ENCODE measurements at places on chromosomes 5 and 9.

DNA sequence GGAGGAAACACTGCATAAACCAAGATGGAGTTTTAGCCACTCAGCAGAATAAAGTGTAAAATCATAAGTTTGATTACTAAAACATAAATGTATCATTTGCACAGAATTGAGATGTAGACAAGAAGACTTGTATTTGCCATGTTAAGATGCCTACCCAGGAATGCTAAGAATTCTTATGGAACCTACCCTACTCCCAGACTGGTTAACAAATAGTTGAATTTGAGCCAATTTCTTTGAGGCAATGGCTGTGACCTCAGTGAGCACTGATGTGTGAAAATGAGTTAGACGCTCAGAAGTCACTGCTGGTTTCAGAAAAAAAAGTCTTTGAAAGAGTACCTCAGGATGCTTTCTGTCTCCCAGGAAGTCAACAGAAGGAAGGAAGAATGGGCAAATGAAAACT, 95.6 kb downstream of the ESM1 start:
- no peak for ATAC-seq

DNA sequence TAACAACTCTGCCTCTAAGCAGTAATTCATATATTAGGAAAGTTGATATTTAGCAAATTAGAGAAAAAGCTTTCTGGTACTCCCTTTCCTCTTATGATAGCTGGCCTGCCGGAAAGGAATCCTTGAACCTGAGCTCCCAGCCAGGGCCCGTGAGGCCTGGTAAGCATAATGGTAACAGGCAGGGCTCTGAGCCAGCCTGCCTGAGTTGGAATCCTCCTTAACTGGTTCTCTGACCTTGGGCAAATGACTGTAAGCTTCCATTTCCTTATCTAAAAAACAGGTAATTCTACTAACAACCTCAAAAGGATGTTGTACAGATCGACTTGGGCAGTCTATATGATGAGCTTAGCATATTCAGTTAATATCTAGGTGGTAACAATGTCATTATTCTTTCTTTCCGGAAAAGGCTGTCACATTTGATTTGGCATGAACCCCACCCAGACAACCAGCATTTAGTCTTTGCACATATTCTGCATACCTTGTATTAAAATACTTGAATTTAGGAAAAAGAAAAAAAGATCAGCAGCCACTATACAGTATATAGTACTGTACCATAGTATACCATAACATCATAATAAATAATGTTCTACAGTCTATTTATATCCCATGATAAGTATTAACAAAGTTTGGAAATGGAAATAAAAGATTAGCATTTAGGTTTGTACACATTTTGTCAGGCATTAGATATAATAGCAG, 55.7 kb upstream of the MAP3K1 start:
- ATAC-seq, result no peak

DNA sequence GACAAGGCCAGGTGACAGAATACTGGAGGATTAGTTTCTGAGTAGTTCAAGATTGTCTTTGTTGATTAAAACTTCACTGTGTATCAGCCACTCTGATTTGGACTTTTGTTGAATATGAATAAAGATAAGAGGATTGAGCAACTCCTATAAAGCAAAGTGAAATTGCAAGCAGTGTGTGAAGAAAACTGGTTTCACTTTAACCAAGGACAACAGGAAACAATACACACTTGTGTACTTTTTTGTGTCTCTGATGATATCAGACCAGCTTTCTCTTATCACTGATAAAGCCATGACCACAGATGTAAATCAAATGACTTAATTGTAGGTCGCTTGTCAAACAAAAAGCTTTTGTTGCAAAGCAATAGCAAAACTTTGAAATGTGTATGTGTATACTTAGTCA, 268.6 kb downstream of the FER start:
- no peak for ATAC-seq

GRCh38 chr5:11104651-11105112, 343.6 kb upstream of the DAP start:
- no peak for ATAC-seq

- ATAC-seq, result no peak
Observed at GRCh38 chr9:37370968-37371563, 51.4 kb upstream of the GRHPR start.

DNA sequence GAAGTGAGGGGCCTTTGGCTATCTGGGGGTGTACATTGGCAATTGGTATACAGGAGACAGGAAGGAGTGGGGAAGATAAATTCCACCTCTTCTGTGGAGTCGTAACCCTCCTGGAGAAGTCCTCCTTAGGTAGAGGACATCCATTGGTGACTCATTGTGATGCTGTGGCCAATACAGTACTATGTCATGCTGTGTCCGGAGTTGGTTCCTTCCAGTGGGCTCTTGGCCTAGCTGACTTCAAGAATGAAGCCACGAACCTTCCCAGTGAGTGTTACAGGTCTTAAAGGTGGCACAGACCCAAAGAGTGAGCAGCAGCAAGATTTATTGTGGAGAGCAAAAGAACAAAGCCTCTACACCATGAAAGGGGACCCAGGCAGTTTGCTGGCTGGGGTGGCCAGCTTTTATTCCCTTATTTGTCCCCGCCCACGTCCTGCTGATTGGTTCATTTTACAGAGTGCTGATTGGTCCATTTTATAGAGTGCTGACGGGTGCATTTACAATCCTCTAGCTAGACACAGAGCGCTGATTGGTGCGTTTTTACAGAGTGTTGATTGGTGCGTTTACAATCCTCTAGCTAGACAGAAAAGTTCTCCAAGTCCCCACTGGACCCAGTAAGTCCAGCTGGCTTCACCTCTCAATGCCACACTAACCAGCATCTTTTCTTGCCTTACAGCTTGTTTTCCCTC, 37.3 kb upstream of the FBP1 start:
- ATAC-seq, result no peak

DNA sequence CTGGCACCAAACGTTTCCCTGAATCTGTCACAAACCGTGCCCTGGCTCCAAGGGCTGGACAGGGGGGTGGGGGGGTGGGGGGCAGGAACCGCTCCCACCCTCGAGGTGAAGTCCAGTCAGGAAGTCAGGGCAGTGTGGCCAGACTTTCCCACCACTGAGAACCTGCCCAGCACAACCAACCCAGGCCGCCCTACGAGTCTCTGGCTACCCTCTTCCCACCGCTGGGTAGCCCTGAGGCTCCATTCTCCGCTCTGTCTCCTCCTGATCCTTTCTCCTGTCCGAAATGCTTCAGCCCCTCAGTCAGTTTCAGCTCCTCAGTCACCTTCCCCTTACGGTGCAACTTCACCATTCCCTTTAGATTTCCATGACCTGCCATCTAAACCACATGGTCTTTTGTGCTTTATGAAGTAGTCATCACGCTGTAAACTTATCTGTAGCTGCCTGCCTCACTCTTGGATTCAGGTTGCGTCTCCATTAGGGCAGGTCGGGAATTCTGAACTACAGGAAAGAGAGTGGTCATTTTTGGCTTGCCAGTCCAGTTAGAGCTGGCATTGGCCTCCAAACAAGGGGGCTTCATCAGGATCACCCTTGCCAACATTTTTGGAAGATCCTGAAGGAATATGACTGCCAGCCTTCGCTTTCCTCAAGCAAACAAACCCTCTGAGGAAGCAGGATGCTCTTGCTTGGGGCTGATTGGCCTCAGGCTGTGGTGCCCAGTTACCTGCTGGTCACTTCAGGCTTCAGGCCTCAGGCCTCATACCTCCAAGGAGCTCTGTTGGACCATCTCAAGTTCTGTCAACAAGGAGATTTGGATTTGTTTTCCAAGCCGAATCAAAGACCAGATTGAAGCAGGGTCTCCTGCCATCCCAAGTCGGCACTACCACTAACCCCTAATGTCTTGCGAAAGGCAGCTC, 794 bp upstream of the DCAF12 start:
- ATAC-seq, result no peak

GRCh38 chr5:180160789-180161188, 48.2 kb downstream of the RASGEF1C start:
- no peak for ATAC-seq

DNA sequence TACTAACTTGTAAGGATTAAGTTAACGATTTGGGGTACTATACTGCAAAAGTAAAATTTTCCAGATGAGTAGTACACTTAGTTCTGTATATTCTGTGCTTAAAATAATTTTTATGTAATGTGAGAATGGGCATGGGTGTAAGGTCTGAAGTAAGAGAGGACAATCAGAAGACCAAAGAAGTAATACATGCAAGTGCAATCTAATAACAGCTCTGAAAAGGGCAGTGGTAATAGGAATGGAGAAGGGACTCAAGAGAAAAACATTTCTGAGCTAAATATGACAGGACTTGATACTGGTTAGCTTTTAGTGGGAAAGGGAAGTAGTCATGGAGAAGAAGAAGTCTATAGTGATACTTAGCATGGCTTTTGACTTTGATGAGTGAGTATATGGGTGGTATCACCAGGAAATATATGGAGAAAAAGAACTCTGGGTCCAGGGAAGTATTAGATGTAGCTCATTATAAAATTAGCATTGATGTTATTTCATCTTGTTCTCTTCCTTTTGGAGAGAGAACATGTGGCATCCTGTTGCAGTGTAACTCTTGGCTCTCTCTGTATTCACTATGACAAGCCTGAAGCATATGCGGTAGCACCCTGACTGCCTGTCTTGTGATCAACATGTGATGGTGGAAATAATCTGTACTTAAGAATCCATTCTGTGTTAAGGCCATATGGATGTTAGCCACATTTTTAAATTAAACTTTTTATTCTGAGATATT, 60.5 kb downstream of the ERCC6L2 start:
- no peak for ATAC-seq

- no peak for ATAC-seq
Observed at GRCh38 chr5:177472460-177473442, 683 bp downstream of the DBN1 start.

DNA sequence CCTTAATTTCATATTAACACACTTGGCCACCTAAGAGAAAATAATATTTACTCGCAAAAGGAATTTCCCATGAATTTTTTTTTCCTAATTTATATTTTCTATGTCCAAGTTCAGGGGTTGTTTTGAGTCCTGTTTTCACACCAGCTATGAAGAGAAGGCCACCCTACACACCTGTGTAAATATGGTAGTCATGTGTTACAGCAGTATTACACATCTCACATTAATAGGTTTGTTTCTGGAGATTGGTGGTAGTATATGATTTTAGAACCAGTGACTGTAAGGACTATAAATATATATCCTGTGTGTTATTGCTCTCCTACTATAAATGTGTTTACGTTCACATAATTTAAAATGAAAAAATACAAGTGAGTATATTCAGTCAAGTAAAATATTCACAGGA, 147.5 kb downstream of the PAM start:
- ATAC-seq, result no peak

DNA sequence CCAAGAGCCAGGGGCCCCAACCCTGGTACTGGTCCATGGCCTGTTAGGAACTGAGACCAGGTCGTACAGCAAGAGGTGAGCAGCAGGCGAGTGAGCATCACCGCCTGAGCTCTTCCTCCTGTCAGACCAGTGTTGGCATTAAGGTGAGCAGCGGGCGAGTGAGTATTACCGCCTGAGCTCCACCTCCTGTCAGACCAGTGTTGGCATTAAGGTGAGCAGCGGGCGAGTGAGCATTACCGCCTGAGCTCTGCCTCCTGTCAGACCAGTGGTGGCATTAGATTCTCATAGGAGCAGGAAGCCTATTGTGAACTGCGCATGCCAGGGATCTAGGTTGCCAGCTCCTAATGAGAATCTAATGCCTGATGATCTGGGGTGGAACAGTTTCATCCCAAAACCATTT, 31.0 kb upstream of the UBE2QL1 start:
- ATAC-seq, result no peak

- no peak for ATAC-seq
Observed at GRCh38 chr5:126972062-126972895, 58.1 kb downstream of the MARCHF3 start.

- ATAC-seq, result no peak
Observed at GRCh38 chr5:59346514-59346913, 547.0 kb downstream of the PDE4D start.

GRCh38 chr9:20442461-20443319, 179.6 kb downstream of the MLLT3 start:
- no peak for ATAC-seq

- no peak for ATAC-seq
Observed at GRCh38 chr5:15734058-15734457, 234.1 kb downstream of the FBXL7 start.

DNA sequence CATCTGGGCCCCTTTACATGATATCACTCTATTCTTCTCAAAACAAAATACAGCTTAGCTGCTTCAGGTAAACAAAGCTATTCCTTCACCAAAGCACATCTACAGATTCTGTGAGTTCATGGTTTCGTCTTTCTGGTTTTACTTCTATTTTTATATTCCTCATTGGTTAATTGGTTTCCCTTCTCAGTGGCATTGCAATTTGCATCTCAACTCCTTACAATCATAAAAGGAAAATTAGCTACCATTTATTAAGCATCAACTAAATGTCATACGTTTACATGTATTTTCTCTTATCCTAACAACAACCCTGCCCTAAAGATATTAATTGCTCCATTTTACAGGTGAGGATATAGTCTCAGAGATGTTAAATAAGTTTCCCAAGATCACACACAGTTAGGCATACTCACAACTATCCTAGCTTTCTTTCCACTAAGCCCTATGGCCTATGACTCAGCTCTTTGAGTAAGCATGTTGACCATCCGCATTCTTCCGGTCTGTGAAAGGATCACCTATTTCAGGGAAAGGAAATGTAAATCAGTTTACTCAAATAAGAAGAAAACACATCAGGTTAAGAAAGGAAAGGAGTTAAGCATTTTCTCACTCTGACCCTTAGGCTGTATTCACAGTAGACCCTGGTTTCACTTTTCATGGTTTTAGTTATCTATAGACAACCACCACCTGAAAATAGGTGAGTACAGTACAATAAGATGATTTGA, 146.1 kb downstream of the CAAP1 start:
- ATAC-seq, result no peak
